ENCODE measurements at places on chromosomes 4 and X. TPM values are rescaled to one million over a fixed set of nuclear protein-coding genes. Genes with fewer than 3 reads are reported as not detected.

GRCh38 chrX:134600714-134601113 is 57.6 kb downstream of the PLAC1 start:
- no peaks in the 10 kb centered on the region for H3K36me3 ChIP-seq
- no peaks in the 10 kb centered on the region for H3K27me3 ChIP-seq
- H3K27ac ChIP-seq: no peak overlapping the region
- DNase-seq: no peak
- H3K4me1 ChIP-seq: no peaks in the 10 kb centered on the region

DNA sequence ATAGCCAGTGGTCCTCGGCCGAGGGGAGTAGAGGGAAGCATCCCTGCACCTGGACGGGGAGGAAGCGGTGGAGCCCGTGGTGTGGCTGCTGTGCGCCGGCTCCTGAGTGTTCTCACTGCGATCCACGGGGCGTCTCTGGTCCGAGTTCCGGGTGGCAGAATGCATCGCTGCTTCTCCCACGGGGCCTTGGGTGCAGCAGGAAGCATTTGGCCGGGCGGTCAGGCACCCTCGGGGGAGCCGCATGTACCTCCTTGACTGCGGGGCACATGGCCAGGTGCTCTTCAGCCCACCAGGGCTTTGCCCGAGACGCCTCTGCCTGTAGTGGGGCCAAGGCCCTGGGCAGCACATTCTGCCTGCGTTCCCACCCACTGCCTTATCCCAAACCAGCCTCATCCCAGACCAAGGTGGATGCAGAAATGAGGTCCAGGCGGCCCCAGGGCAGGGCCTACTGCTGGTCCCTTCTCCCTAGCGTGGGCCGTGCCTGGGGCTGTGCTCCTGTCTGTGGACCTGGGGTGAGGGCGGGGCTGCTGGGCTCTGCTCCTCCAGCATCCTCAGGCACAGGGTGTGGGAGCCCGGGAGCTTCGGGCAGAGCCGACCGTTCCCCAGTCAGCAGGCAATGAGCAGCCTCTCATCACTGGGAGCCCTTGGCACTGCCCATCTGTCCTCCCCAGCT is 27.5 kb downstream of the NKX1-1 start:
- no peaks in the 10 kb centered on the region for H3K36me3 ChIP-seq
- no peaks in the 10 kb centered on the region for H3K27me3 ChIP-seq
- DNase-seq: no peak
- H3K27ac ChIP-seq: no peak overlapping the region

DNA sequence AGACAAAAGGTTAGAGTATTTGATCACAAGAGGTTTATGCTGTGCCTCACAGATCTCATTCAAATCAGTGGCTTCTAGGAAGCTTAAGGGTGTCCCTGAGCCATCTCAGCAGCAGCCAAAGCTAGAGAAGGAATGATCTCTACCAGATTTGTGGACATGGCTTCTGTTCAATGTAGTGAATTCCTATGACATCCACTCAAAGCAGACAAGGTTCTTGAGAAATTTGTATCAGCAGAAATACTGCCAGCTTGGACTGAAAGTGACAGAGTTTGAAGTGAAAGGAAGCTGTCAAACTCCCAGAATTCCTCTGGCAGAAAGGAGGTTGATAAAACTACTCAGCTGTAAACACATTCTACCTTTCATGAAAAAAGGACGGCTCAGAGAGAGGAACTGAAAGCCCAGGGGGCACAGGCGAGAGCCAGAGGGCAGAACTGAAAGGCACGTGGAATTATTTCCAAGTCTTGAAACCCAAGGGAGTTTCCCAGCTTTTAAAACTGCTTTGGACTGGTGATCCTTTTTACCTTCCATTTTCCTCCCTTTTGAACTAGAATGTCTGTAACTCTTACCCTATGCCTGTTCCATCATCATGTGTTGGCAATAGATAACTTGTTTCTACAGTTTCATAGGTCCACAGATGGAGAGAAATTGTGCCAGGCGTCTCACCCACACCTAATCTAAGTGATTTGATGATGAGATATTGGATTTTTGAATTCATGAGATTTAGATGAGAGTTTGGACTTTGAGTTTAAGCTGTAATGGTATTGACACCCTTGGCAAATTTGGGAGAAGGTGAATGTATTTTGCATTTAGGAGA is 14.5 kb upstream of the MED14 start:
- H3K27me3 ChIP-seq: no peaks in the 10 kb centered on the region
- no peak overlapping the region for H3K4me3 ChIP-seq
- H3K27ac ChIP-seq: no peak overlapping the region
- H3K36me3 ChIP-seq: no peaks in the 10 kb centered on the region
- no peak for DNase-seq

DNA sequence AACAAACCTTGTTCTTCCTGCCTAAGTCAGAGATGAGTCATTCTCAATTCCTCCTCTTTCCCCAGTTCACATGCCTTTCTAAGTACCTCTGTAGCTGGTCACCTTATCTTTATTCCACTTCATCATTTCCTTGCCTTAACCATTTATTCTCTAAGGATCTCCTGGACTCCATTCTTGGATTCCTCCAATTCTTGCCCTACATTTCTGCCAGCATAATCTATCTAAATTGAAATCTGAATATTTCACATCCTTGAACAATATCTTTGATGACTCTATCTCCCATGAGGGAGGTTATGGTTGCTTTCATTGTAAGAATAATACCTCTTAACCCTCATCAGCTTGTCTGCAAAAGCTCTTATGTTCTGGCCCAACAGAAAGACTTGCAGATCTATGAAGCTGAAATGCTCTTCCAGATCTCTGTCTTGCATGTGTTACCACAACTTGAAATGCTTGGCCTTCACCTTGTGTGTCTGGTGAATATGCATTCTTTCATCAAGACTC is 28.6 kb upstream of the PDE5A start:
- H3K27me3 ChIP-seq: no peaks in the 10 kb centered on the region
- DNase-seq: no peak
- no peaks in the 10 kb centered on the region for H3K4me1 ChIP-seq
- H3K4me3 ChIP-seq: no peak overlapping the region
- no peak overlapping the region for H3K27ac ChIP-seq

DNA sequence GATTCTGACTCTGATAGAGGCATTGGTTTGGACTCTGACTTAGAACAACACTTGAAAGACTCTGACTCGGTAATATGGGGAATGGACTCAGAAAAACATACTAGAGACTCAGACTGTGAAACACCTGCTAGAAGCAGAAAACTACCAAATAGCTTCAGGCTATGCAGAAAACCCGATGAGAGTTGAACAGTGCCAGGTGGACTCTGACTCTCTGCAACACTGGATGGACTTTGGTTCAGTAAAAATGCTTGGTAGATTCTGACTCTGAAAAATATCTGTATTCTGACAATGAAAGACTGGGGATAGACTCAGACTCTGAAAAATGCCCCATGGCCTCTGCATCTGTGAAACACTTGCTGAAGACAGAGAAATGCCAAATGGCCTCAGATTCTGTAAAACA is 215.1 kb upstream of the HDX start:
- H3K36me3 ChIP-seq: no peaks in the 10 kb centered on the region
- no peak overlapping the region for H3K4me3 ChIP-seq
- no peaks in the 10 kb centered on the region for H3K4me1 ChIP-seq
- H3K27ac ChIP-seq: no peak overlapping the region
- DNase-seq: no peak

DNA sequence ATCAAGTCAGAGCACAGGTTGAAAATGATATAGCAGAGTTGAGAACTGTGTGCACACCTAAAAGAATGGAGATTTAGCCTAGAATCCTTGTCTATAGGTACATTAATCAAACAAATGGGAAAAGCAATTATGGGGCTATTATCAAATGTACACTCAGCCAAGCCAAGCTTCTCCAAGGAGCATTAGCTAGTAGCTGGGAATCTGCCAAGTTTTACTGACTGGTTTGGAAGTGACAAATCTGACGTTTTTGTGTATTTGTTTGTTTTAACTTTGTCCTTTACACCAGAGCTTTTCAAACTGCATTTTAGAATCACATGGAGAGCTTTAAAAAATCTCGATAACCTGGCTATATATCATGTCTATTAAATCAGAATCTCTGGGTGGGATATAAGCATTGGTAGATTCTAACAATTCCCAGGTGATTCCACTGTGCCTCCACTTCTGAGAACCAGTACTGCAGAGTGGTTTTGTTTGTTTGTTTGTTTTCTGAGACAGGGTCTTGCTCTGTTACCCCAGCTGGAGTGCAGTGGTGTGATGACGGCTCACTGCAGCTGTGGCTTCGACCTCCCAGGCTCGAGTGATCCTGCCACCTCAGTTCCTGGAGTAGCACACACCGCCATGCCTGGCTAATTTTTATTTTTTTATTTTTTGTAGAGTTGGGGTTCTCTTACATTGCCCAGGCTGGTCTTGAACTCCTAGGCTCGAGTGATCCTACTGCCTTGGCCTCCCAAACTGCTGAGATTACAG is 279.8 kb downstream of the UNC5C start:
- H3K4me1 ChIP-seq: no peaks in the 10 kb centered on the region
- no peak overlapping the region for H3K27ac ChIP-seq
- H3K4me3 ChIP-seq: no peak overlapping the region
- DNase-seq: no peak
- H3K36me3 ChIP-seq: no peaks in the 10 kb centered on the region

DNA sequence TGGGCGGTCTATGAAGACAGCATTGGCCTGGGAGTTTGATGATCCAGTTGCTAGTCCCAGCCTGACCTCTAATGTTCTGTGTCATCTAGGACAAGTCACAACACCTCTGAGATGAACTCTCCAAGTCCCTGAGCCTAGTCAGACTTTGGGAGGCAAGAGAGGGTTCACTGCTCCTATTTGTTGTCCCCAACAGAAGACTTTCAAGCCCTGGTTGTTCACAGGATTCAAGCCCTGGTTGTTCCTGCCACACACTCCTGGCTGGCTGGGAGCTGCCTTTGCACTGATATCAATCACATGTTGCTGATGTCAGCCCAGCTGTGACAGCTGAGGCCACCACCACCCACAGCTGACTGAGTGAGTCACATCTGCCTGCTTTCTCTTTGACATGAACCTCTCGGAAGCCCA is 253.2 kb upstream of the RASGEF1B start:
- DNase-seq: no peak
- H3K4me3 ChIP-seq: no peak overlapping the region
- H3K27me3 ChIP-seq: no peaks in the 10 kb centered on the region
- no peaks in the 10 kb centered on the region for H3K4me1 ChIP-seq
- no peaks in the 10 kb centered on the region for H3K36me3 ChIP-seq
- H3K27ac ChIP-seq: no peak overlapping the region

DNA sequence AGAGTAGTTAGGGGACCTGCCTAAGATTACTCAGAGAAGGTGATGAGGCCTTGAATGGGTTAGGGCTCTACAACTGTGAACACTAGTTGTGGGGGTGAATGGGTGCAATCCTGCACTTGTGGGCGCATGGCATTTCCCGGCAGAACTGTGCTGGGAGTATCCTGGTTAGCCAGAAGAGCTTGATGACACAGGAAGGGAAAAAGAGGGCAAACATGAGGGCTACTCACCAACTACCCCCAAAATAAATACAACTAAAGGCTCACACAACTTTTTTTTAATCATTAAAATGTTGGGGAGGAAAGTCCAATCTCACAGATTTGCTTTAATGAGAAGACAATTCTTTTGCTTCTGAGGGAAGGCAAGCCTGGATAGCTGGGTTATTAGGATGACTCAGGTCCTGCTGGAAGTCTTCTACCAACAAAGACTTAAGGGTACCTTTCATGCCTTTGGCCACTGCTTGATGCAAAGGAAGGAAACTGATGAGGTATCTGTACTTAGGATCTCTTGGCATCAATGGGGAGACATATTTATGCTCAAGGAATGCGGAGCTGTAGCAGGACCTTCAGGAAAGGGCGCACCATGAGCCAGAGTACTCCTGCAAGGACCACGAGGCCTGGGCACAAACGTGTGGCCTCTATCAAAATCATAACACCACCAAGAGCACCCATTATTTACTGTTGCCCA is 2.6 kb downstream of the PHKA2 start:
- no peak overlapping the region for H3K27ac ChIP-seq
- no peaks in the 10 kb centered on the region for H3K36me3 ChIP-seq
- peaks cover 3% of the 10 kb centered on the region for H3K4me1 ChIP-seq
- DNase-seq: no peak
- H3K27me3 ChIP-seq: no peaks in the 10 kb centered on the region
- H3K4me3 ChIP-seq: no peak overlapping the region

DNA sequence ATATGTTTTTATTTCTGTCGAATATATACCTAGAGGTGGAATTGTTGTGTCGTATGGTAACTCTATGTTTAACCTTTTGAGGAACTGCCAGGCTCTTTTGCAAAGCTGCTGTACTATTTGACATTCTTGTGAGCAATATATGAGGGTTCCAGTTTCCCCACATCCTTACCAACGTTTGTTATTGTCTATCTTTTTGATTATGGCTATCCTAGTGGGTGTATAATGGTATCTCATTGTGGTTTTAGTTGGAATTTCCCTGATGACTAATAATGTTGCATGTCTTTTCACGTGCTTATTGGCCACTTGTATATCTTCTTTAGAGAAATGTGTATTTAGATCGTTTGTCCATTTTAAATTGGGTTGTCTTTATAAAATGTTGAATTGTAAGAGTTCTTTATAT is 24.5 kb downstream of the REPS2 start:
- DNase-seq: no peak
- H3K27me3 ChIP-seq: no peaks in the 10 kb centered on the region
- H3K27ac ChIP-seq: no peak overlapping the region
- no peaks in the 10 kb centered on the region for H3K36me3 ChIP-seq
- H3K4me1 ChIP-seq: no peaks in the 10 kb centered on the region

DNA sequence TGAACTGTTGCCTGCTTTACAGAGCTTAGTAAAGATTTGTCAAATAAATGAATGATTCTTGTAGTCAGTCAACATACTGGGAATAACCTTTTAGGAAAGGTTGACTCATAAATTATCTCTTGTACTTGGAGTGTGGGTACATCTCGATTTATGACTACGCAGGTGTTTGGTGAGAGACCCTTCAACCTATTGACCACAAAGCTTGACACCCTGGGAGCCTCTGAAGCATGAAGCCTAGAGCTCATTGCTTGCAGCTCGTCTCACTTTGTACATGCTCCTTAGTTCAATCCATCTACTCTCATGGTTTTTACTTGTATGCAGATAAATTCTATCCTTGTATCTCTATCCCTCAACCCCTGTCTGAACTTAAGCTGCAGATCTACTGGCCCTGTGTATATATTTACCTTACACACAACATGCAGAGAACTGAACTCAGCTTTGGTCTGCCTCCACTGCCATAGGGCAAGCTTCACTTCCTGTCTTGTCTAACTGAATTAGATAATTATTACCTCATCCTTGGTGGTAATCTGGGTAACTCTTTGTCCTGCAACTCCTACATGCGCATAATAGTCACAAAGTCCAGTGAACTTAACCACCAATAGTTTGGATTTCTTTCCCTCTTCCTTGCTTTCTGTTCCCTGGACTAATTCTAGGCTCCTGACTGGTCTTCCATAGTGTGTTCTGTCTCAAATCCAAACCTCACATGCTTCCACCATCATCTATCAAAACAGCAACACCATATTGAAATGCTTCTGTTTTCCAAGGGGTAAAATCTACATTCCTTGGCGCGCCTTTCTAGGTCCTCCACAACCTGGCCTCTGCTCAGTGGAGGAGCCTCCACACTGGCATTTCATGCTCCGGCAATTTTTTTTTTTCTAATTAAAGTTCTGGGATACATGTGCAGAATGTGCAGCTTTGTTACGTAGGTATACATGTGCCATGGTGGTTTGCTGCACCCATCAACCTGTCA is 32.2 kb upstream of the FAT1 start:
- no peaks in the 10 kb centered on the region for H3K36me3 ChIP-seq
- H3K4me1 ChIP-seq: no peaks in the 10 kb centered on the region
- H3K27ac ChIP-seq: no peak overlapping the region
- no peaks in the 10 kb centered on the region for H3K27me3 ChIP-seq
- H3K4me3 ChIP-seq: no peak overlapping the region
- DNase-seq: no peak

The ADGRL3 gene
- 13.0 TPM for total RNA-seq

The TAB3 gene
- 12.9 TPM for total RNA-seq

The ARHGEF6 gene
- 3.6 TPM for total RNA-seq

The GAGE13 gene
- not detected for total RNA-seq

Measured in H1 (cell line).